ENCODE measurements at places on chromosomes 12 and 14.

DNA sequence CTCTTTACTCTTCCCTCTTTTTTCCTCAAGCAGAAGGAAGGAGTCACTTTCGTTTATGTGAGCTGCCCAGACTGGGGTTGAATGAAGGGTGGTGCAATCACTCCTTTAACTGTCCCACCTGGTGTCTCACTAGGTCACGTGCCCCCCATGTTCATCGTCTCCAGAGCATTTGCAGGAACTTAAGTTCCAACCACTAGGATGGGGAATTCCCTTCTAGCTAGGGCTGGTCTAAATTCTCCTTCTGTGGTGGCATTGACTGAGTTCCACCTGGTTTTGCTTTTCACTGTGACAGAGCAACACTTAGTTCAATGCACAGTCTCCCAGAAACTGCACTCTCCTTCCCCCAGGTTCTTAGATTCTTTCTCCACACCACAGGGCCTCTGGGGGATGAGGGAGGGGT lies 9.5 kb downstream of the FANCM start:
- DNase-seq = no peak

- no peak for DNase-seq
Observed at GRCh38 chr14:55477680-55478079, 37.3 kb upstream of the TBPL2 start.

- DNase-seq = no peak
Observed at GRCh38 chr14:34111953-34112352, 161.1 kb upstream of the EGLN3 start.

DNA sequence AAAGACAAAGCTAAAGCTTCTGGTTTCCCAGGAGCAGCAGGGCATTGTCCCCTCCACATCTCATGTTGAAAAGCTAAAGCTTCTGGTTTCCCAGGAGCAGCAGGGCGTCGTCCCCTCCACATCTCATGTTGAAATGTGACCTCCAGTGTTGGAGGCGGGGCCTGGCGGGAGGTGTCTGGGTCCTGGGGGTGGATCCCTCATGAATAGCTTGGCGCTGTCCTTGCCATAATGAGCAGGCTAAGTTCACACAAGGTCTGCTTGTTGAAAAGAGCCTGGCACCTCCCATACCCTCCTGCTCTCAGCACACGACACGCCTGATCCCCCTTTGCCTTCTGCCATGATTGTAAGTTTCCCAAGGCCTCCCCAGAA lies 123.7 kb downstream of the PIWIL1 start:
- DNase-seq = no peak

DNA sequence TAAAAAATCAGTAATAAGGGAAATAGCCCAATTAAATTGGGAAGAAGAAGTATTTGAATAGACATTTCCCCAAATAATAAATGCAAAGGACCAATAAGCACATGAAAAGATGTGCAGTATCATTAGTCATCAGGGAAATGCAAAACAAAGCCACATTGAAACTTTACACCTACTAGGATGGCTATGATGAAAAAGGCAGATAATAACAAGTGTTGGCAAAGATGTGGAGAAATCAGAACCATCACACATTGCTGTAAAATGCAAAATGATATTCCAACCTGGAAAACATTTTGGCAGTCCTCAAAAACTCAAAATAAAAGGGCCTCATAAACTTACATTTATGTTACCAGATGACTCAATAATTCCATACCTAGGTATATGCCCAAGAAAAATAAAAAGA lies 131.1 kb upstream of the G2E3 start:
- DNase-seq = no peak

GRCh38 chr12:114238808-114239207 lies 167.1 kb downstream of the TBX5 start:
- DNase-seq = no peak

DNA sequence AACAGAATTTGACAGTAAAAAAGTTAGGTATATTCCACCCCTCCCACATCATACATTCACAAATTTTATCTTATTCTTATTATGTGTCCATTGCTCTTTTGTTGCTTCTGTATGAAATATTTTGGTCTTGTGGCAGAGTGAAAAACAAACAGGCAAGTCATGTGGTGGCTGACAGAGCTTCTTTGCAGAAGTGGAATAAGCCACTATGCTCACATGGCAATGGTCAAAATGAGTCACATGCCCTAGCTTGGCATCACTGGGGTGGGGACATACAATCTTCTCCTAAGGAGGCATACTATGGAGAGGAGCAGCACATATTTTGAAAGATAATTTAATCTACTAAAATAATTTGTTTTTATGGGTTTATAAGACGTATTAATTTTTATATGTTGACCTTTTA lies 27.7 kb upstream of the CMA1 start:
- DNase-seq = no peak

- DNase-seq = no peak
Observed at GRCh38 chr12:108833757-108834472, 23.5 kb downstream of the SSH1 start.

DNA sequence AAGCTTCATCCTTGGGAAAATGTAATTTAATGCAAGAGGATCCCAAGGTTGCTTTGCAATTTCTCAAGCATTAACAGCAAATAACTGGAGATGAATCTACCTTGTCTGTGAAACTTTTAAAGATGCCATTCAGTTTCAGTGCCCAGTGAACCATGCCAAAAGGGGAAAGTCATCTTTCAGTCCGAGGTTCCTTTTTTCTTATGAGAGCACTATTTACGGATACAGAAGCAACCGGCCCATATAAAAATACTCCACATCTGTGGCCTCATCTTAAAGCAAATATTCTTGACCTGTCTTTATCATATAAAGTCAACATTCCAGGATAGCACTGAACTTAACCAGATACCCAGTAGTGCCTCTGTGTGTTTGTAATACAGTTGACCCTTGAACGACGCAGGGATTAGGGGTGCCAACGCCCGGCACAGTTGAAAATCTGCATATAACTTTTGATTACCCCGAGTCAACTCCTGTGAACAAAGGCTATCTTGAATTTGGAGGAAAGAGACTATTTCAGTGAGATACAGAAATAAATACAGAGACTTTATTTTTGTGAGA lies 209.4 kb downstream of the PCNX1 start:
- DNase-seq = no peak

- no peak for DNase-seq
Observed at GRCh38 chr12:132588319-132588718, 22.1 kb downstream of the LRCOL1 start.

GRCh38 chr14:85533023-85533860 lies 3.3 kb downstream of the FLRT2 start:
- DNase-seq = no peak

DNA sequence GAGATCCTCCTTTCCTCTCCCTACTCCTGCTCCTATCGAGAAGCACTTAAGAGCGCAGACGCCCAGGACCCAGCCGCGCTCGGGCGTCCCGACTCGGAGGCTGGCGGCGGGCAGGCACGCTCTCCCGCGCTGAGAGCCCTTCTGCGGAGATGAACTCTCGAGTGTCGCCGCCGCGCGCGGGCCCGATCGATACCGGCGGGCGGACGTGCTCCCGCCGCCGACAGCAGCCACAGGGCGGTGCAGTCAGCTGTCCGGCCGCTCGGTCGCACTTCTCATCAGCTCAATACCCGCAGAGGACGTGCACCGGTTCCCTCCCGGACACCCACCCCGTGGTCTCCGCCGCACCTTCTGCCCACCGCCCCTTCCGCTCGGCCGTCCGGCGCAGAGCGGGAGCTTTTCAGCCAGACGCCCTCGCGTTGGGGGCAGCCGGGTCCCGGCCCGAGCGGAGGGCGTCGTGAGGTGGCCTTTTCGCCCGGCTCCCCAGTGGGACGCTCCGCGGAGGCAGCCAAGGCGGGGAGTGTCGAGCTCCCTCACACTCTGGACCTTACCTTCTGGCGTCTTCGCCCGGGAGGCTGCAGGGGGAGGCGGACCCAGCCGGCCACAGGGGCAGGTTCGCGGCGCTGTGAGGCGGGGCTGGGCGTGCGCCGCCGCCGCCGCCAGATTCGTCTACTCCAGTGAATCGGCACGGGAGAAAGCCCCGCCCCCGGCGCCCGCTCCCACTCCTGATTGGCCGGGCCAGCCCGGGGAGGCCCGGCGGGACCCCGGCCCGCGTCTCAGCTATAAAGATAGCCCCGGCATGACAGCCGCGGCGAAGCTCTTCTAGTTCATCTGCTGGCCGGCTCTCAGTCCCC lies at the start of gene INSM2:
Gene INSM2 (plus strand): TSS at position 808 of the 851 bp plus-strand sequence. CDS start 89 bp downstream, outside the sequence.
- no peak for DNase-seq

DNA sequence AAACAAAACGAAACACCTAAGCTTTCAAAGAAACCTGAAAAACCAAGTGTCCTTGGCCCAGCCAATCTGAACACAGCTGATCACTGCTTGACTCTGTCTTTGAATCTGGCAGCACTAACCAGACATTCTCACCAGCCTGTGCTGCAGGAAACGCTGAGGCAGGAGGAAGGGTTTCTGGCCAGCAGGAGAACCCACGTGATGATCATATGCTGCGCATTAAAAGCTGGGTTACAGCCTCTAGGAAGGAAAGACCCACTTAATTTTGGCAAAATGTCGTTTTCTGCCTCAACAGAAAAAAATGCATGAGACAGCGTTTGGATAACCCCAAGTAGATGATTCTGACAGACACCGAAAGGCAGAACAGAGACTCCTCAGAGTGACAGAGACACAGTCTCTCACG lies 9.8 kb downstream of the APPL2 start:
- DNase-seq = no peak

GRCh38 chr12:115451780-115452736 lies 768.1 kb upstream of the TBX3 start:
- no peak for DNase-seq

- peak; percentile 80 for DNase-seq
Observed at GRCh38 chr12:67268335-67268895, 743 bp upstream of the CAND1 start.

DNA sequence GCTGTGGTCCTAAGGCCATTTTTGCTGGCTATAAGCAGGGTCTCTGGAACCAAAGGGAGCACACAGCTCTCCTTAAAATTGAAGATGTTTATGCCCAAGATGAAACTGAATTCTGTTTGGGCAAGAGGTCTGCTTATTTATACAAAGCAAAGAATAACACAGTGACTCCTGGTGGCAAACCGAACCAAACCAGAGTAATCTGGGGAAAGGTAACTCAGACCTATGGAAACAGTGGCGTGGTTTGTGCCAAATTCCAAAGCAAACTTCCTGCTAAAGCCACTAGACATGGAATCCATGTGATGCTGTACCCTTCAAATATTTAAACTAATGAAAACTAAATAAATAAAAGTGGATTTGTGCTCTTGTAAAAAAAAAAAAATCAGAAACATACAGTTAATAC lies 29.6 kb upstream of the BICDL1 start:
- no peak for DNase-seq

GRCh38 chr12:460261-461230 lies 807 bp downstream of the B4GALNT3 start:
- DNase-seq = no peak

GRCh38 chr12:123134271-123134671 lies 16.6 kb downstream of the PITPNM2 start:
- no peak for DNase-seq

GRCh38 chr14:94562022-94562421 lies 780 bp downstream of the SERPINA4 start:
- DNase-seq = no peak

DNA sequence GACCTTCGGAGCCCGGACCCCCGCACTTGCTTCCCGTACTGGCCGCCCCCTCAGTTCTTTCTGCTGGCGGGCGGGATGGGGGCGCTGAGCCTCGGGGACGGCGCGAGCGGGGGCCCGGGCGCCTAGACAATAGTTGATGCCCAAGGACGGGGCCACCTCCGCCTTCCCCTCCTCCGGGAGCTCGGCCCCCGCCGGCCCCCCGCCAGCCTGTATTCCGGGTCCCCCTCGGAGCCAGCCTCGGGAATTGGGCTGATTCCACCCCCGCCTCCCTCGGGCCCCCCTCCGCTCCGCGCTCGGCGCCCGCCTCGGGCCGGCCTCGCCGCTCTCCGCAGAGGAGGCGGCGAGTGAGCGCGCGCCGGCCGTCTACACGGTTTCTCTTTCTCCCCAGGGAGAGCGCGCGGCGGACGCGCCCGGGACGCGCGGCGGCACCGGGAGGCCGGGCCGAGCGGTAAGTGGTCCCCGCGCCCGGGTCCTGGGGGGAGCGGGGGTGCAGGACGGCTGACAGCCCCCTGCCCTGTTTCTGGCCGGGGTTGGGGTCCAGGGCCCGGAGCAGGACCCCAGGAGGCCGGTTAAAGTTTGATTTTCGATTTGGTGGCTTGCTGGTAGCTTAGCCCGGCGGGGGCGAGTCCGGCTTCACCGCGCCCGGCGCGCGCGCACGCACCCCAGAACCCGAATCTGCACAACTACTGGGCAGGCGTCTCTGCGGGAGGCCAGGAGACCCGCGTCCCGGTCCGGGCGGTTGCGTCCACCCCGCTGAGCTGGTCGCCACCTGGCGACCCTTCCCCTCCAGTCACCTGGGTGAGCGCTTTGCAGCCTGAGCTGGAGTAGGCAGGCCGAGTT lies 413.7 kb downstream of the PCNX1 start:
- peak; percentile 31 for DNase-seq

DNA sequence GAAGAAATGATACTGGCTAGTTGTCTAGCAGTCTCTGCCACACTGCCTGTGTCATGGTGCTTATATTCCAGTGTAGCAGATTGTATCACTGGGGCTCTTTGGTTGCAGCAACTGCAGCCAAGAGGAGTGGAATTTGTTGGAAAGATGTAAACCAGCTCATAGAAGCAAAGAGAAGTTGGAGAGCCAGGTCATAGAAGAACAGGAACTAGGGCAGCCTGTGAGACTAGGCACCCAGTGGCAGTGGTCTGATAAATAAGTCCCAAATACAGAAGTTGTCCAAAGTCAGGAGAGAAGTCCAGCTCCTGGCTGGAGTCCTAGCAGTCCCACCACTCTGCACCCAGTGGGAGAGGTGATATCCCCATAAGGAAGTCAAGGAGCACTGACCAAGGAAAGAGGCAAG lies 172.5 kb upstream of the ARID2 start:
- no peak for DNase-seq

- DNase-seq = no peak
Observed at GRCh38 chr14:100381395-100382105, 58.4 kb downstream of the SLC25A47 start.

GRCh38 chr14:24971255-24971654 lies 78.7 kb downstream of the STXBP6 start:
- no peak for DNase-seq
